Activated CD4-positive, alpha-beta memory T cell treated with anti-CD3 and anti-CD28 coated beads for 36 hours (primary cell): ENCODE measurements at places on chromosomes 7 and 10. TPM values are rescaled to one million over a fixed set of nuclear protein-coding genes. Genes with fewer than 3 reads are reported as not detected.

DNA sequence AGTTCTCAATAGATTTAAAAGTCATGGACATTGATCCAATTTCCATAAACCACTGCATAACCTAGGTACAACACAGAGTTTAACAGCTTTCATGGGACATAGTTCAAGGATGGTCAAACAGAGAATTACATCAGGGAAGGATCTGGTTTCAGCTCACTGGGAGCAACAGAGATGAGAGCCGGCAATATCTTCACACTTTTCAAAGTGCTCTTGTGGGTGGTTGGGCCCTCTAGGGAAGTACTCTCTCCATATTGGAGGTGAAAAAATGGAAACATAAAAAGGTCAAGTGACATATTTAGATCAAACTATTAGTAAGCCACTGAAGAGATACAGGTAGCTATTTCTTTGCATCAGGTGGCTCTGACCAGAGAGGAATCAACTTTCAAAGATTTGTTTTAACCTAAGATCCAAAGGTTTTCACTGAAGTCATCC lies 61.8 kb upstream of the LRRN3 start:
- no peak for DNase-seq

DNA sequence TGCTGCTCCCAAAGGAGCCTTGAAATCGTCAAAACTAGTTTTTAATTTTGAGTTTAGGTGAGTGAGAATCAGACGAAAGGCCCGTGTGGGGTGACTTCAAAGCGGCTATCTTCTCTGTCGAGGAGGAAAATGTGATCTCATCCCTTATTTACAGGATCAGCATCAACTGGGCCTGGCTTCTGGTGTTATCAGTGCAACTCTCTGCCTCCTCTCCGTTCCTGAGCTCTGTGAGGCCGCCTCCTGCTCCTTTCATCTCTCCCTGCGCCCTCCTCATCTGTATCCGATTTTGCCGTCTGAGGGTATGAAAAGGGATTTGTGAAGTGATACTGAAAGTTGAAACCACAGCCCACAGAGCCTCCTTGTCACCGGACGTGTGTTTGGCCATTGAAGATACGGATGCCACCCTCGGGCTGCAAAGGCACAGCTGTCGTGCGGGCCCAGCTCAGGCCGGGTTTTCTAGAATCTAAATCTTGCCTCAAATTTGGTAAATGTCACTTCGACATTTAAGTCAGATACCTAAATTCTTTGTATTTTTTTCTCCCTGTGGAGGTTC lies 408.7 kb upstream of the ADARB2 start:
- no peak for DNase-seq

The CFAP43 gene
- 0.22 TPM for total RNA-seq

The PAX4 gene
- not detected for total RNA-seq

The PRSS1 gene
- total RNA-seq: not detected
